ENCODE measurements at places on chromosomes 3 and 15. TPM values are rescaled to one million over a fixed set of nuclear protein-coding genes. Genes with fewer than 3 reads are reported as not detected.

GOLGA8R gene
- 0.20 TPM for polyA plus RNA-seq

NPAP1 gene
- polyA plus RNA-seq, result not detected

PCNP gene
- polyA plus RNA-seq, result 73.0 TPM

GORASP1 gene
- 58.8 TPM for polyA plus RNA-seq

CPEB1 gene
- polyA plus RNA-seq, result 0.16 TPM

Measured in keratinocyte (primary cell).